Small intestine (tissue), 16 donors: ENCODE measurements at places on chromosomes 16 and 17. TPM values are rescaled to one million over a fixed set of nuclear protein-coding genes. Genes with fewer than 3 reads are reported as not detected.
A peak's percentile ranks its signal among the peaks of the same experiment; 100 is the strongest.

GRCh38 chr17:4161192-4161966 is 18.4 kb downstream of the CYB5D2 start:
- H3K27me3 ChIP-seq, result no peaks in the 10 kb centered on the region
- H3K4me1 ChIP-seq, result no peaks in the 10 kb centered on the region
- H3K36me3 ChIP-seq, result peaks cover 81% of the 10 kb centered on the region
- no peak for DNase-seq

DNA sequence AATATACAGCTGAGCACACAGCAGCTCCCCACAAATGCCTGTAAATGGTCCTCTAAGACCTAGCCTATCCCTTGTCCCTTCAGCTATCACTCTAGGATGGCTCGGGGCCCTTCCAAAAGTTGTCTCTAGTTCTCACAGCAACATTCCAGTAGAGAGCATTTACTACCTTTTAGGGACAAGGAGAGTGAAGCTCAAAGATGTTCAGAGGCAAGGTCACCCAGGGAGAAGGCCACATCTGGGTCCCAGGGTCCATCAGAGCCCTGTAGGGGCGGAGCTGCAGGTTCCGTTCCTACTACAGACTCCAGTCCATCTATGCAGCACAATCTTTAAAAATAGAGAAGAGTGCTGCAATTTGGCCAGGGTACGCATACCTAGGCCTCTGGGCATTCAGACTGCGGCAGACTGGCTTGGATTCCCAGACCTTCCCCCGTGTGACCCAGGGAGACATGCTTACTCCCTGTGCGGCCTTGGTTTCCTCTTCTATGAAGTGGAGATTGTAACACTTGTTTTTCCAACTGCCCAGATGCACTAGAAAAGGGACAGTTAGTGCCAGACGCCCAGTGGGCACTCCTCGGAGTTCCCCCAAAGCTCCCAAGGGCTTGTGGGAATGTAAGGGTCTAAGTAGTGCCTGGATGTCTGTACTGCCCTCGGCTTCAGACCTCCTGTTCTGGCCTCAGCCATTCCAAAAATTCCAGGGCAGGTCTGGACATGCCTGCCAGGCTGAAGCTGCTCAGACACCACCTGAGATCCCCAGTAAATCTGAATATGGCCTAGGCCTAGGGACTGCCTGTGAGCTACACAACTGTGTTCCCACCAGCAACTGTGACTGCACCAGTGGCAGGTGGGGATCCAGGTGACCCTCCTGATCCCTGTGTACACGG is 2.5 kb downstream of the SLC12A4 start:
- no peak overlapping the region for H3K4me3 ChIP-seq
- H3K4me1 ChIP-seq, result no peaks in the 10 kb centered on the region
- H3K27me3 ChIP-seq, result peaks cover 5% of the 10 kb centered on the region
- H3K27ac ChIP-seq, result no peak overlapping the region
- DNase-seq, result no peak
- H3K36me3 ChIP-seq, result peaks cover 42% of the 10 kb centered on the region

GRCh38 chr16:20291208-20292206 is 35.8 kb downstream of the GP2 start:
- no peaks in the 10 kb centered on the region for H3K4me1 ChIP-seq
- no peak for DNase-seq
- no peaks in the 10 kb centered on the region for H3K36me3 ChIP-seq
- no peaks in the 10 kb centered on the region for H3K27me3 ChIP-seq
- no peak overlapping the region for H3K27ac ChIP-seq

GRCh38 chr16:69890114-69890891 is 60.8 kb upstream of the CLEC18A start:
- peaks cover 3% of the 10 kb centered on the region for H3K4me1 ChIP-seq
- H3K36me3 ChIP-seq, result peaks cover 7% of the 10 kb centered on the region
- no peaks in the 10 kb centered on the region for H3K27me3 ChIP-seq
- H3K4me3 ChIP-seq, result no peak overlapping the region
- peak overlapping the region; percentile 66 for H3K27ac ChIP-seq

DNA sequence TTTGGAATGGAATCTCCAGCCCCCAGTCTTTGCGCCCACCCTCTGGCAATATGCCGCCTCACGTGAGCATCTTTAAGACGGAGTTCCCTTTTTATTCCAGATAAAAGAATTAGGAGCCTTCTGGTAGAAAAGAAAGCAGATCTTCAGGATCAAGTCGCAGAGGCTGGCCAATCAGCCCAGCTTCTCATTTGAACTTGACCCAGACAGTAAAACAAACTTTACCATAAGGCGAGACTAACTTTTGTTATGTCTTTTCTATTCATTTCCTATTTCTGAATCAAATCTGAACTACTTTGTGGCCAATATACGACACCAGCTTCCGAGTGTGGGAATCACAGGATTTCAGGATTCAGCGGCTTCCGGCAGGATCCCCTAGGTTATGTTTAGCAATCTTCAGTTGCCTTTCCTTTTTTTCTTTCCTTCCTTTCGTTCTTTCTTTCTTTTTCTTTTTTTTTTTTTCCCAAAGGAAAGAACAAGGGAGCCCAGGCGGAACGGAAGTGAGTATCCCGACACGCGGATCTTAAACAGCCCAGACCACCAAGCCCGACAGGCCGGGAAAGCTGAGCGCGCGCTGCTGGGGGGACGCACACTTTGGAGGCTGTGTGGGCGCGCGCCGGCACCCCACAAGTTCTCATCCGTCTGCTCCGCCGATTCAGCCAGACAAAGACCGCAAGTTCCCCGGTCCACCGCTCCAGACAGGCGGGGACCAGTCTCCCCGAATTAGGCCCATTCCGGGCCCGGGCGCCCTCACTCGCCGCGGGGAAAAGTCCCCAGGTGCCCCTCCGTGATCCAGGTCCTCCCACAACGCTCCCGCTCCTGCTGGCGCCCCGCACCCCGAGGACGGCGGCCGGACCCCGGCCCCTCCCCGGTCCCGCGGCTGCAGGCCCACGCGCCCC is 633 bp downstream of the TBC1D16 start:
- no peaks in the 10 kb centered on the region for H3K36me3 ChIP-seq
- no peaks in the 10 kb centered on the region for H3K4me1 ChIP-seq
- H3K4me3 ChIP-seq, result peak overlapping the region; percentile 69
- H3K27me3 ChIP-seq, result no peaks in the 10 kb centered on the region
- H3K27ac ChIP-seq, result peak overlapping the region; percentile 85

- no peaks in the 10 kb centered on the region for H3K27me3 ChIP-seq
- peak; percentile 2 for DNase-seq
- H3K4me1 ChIP-seq, result no peaks in the 10 kb centered on the region
- no peak overlapping the region for H3K4me3 ChIP-seq
- H3K36me3 ChIP-seq, result no peaks in the 10 kb centered on the region
Observed at GRCh38 chr17:6305613-6306360, 129.1 kb downstream of the AIPL1 start.

- H3K4me3 ChIP-seq, result no peak overlapping the region
- peaks cover 3% of the 10 kb centered on the region for H3K4me1 ChIP-seq
- no peak overlapping the region for H3K27ac ChIP-seq
- no peaks in the 10 kb centered on the region for H3K27me3 ChIP-seq
- no peak for DNase-seq
Observed at GRCh38 chr17:50464736-50465135, 3.9 kb downstream of the CHAD start.

- no peaks in the 10 kb centered on the region for H3K36me3 ChIP-seq
- H3K27me3 ChIP-seq, result no peaks in the 10 kb centered on the region
- no peak overlapping the region for H3K4me3 ChIP-seq
- no peak for DNase-seq
- H3K4me1 ChIP-seq, result no peaks in the 10 kb centered on the region
- no peak overlapping the region for H3K27ac ChIP-seq
Observed at GRCh38 chr16:72210072-72210471, 38.1 kb upstream of the PMFBP1 start.

GRCh38 chr16:19379838-19380237 is 37.8 kb upstream of the TMC5 start:
- peaks cover 5% of the 10 kb centered on the region for H3K4me1 ChIP-seq
- no peaks in the 10 kb centered on the region for H3K36me3 ChIP-seq
- DNase-seq, result no peak

GRCh38 chr17:61465550-61466237 is 13.5 kb downstream of the TBX4 start:
- H3K36me3 ChIP-seq, result no peaks in the 10 kb centered on the region
- H3K4me3 ChIP-seq, result no peak overlapping the region
- peaks cover 42% of the 10 kb centered on the region for H3K27me3 ChIP-seq
- H3K27ac ChIP-seq, result no peak overlapping the region
- H3K4me1 ChIP-seq, result no peaks in the 10 kb centered on the region

DNA sequence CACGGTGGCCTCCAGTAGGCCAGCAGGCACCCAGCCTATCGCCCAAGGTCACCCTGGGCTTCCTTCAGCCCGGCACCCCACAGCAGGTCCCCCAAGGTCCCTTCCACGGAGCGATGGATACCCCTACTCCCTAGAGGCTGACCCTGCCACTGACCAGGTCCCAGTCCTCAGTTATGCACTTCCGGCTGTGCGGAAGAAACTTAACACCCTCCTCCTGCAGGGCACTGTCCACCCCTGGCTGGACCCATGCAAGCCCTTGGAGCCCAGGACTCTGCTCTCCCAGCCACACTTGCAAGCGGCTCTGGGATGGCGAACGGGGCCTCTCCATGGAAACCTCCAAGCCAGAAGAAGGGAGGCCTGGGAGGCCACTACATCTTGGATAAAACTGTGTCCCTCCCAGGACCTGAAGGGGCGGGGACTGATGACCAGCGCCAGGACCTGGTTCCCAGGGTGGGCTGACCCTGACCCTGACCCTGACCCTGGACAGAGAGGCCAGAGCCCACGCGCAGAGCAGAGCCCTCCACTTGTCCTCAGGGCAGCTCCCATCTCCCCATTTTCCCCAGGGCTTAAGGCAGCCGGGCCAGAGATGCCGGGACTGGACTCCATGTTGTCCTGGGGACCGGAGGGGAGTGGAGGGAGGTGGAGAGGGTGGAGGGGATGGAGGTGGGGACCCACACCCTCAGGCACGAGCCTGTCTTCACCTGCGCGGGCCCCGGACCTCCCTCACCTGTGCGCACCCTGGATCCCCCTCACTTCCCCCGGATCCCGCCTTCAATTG is 734 bp downstream of the CEP131 start:
- peak; percentile 25 for DNase-seq
- H3K27me3 ChIP-seq, result no peaks in the 10 kb centered on the region
- H3K4me3 ChIP-seq, result peak overlapping the region; percentile 60
- no peaks in the 10 kb centered on the region for H3K36me3 ChIP-seq

GRCh38 chr17:19590912-19591551 is 57.4 kb downstream of the SLC47A1 start:
- no peak overlapping the region for H3K27ac ChIP-seq
- H3K4me3 ChIP-seq, result no peak overlapping the region
- H3K36me3 ChIP-seq, result no peaks in the 10 kb centered on the region
- no peaks in the 10 kb centered on the region for H3K27me3 ChIP-seq
- no peak for DNase-seq

- H3K27me3 ChIP-seq, result no peaks in the 10 kb centered on the region
- H3K27ac ChIP-seq, result no peak overlapping the region
- DNase-seq, result no peak
- H3K36me3 ChIP-seq, result no peaks in the 10 kb centered on the region
- H3K4me3 ChIP-seq, result no peak overlapping the region
Observed at GRCh38 chr16:63447121-63447520, 1410.9 kb upstream of the CDH8 start.

Gene USP36
- 47.0 TPM for polyA plus RNA-seq
